ENCODE measurements at places on chromosomes 1 and 21.

DNA sequence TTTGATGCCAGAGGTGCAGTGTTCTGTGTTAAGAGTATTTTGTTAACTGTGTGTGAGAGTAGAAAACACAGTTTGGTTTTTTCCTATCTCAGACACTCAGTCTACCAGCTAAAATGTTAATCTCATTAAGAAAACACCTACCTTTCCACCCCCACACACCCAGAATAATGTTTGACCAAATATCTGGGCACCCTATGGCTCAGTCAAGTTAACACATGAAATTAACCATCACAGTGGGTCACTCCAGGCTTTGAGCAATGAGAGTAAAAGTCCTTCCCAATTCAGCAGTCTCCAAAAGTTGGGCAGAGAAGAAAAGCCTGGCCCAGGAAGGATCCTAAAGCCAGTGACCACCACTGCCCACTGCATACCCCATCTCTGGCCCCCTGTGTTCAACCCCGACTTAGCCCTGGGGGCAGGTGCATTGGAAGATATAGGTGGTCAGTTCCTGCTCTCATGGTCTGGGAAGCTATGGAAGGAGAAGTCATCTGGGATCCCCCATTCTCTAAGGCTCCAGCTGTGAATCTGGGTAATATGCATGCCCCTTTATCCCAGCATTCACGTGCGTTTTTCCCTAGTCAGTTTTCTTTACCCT is 50.2 kb upstream of the CSF3R start:
- DNase-seq: no peak

- DNase-seq: no peak
These were observed 9.8 kb downstream of the ITSN1 start for GRCh38 chr21:33651965-33652680.

DNA sequence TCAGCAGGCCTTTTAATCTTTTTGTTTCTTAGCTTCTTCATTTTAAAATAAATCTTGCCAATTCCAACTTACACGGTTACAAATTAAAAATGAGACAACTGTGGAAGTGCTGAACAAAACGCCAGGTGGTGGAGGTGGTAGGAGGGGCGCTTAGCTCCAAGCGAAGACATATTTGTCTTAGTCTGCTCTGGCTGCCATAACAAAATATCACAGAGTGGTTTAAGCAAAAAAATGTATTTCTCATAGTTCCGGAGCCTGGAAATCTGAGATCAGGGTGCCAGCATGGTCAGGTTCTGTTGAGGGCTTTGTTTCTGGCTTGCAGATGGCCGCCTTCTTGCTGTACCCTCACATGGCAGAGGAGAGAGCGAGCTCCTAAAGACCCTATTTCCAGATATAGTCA is 14.9 kb downstream of the IER5 start:
- no peak for DNase-seq

DNA sequence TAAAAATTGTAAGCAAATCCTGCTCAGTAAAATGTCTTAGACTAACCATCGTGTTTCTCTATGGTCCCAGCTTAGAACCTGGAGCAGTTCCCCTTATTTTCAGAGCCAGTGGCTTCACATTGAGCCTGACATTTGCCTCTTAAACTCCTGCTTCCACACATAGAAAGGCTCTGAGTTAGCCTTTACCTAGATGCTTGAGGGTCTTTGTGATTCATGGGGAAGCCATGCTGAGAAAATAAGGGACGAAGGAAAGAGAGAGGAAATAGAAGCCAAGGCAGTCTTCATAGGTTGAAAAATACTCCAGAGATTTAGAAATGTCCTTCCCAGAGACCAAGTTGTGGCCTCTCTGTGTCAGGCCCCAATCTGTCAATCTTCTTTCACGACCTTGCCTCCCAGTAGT is 16.1 kb upstream of the RBBP5 start:
- DNase-seq: no peak

- DNase-seq: no peak
These were observed 91.4 kb upstream of the LYPLAL1 start for GRCh38 chr1:219081943-219082925.

DNA sequence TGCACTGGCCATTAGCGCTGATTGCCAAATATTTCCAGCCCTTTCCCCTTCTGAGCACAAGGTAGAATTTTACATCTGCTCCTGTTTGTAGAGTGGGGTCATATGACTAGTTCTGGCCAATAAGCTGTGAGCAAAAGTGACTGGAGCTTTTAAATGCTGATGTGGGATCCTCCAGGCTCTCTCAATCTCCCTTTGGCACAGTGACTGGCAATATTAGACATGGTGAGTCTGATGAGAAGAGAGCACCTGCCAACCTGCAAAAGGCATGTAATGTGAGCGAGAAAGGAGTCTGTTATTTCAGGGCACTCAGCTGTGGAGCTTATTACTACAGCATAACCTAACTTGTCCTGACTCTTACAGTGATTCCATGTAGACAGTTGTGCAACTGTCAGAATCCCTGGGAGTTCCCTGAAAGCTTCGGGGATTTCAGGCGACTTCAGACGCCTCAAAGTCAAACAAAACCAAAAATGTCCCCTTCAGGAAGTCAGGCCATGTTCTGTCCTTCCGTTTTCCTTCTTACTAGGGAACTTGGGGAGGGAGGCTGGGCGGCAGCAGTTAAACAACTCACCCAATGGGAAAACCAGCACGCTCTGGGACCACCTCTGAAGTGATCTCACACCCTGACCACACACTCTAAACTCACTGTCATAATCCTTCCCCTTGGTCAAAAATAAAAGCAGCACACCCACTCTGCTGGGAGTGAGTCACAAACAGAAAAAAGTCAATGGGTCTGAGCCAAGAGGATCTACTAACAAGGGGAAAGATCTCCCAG is 3.6 kb upstream of the RASSF5 start:
- peak; percentile 48 for DNase-seq

DNA sequence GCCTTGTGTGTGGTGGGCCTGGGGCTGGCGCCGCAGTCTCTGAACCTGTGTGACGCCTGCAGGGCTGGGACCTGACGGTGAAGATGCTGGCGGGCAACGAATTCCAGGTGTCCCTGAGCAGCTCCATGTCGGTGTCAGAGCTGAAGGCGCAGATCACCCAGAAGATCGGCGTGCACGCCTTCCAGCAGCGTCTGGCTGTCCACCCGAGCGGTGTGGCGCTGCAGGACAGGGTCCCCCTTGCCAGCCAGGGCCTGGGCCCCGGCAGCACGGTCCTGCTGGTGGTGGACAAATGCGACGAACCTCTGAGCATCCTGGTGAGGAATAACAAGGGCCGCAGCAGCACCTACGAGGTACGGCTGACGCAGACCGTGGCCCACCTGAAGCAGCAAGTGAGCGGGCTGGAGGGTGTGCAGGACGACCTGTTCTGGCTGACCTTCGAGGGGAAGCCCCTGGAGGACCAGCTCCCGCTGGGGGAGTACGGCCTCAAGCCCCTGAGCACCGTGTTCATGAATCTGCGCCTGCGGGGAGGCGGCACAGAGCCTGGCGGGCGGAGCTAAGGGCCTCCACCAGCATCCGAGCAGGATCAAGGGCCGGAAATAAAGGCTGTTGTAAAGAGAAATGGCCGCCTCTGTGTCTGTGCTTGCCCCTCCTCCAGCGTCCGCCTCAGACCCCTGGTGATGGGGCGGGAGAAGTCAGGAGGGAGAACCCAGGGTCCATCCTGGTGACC is 788 bp downstream of the ISG15 start:
- DNase-seq: peak; percentile 28

DNA sequence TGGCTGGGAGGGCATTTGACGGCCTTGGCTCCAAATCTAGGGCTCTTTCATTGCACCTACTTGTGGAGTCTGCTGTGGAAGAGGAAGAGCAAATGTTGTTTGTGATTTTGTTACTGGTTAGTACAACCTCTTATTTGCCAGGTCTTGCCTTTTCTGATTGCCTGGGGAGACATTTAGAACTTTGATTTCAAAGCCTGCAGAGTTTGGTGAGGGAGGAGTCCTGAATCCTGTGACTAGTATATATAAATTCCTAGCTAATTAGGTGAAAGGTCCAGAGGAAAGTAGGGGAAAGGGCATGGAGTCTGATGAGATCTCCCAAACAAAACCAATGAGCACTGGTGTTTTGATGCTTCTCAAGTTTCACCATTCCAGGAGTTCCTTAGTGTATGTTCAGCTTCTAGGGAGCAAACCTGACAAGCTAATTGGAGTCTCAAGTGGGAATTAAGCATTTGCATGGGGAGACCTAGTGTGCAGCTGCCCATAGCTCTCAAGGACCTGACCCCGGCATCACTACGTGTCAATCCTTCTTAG is 5.1 kb upstream of the HMGCS2 start:
- DNase-seq: no peak

- no peak for DNase-seq
These were observed 26.5 kb downstream of the LRRN2 start for GRCh38 chr1:204659056-204659455.

DNA sequence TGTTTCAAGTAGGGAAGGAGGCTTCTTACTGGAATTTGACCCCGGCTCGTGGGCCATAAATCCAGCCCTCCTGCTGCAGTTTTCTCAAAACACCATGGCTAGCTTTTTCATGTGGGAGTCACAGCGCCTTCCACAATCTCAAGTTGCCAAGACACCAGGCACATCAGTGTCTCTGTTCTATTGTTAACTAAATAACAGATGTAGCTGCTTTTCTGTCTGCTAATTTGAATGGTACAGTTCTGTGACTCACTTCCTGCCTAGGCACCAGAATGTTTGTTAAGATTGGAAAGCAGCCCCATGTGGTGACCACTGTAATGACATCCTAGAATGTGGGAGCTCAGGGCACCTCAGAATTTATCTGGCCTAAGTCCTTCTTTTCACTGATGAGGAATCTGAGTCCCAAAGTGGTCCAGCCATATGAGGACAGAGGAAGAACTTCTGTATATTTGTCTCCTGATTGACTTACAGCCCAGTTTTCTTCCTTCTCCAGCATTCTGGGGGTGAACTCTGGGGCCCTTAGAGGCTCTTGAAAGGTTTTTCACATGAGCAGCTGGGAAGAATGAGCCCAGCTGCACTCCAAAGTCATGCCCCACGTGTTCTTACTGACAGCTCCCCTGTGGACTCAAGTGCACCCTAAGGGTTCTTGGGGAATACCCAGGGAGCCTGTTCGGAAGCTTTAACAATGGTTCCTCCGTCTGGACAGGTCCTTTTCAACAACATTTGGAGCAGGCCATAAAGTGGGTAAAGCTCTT is 27.5 kb downstream of the TRIM45 start:
- peak; percentile 44 for DNase-seq
